ENCODE measurements at places on chromosomes 4 and X.

- no peak overlapping the region for H3K4me3 ChIP-seq
- H3K27ac ChIP-seq = peak overlapping the region; percentile 10
- peaks cover 82% of the 10 kb centered on the region for H3K36me3 ChIP-seq
- H3K27me3 ChIP-seq = no peaks in the 10 kb centered on the region
Observed at GRCh38 chr4:1979477-1980196, 29.1 kb downstream of the NELFA start.

GRCh38 chr4:8195841-8196458, 3.1 kb upstream of the SH3TC1 start:
- no peak overlapping the region for H3K4me3 ChIP-seq
- H3K4me1 ChIP-seq = peaks cover 53% of the 10 kb centered on the region
- no peaks in the 10 kb centered on the region for H3K27me3 ChIP-seq
- no peak for DNase-seq
- peaks cover 5% of the 10 kb centered on the region for H3K36me3 ChIP-seq

GRCh38 chr4:73037057-73037456, 32.5 kb downstream of the COX18 start:
- no peak for DNase-seq
- no peaks in the 10 kb centered on the region for H3K4me1 ChIP-seq
- peaks cover 3% of the 10 kb centered on the region for H3K27me3 ChIP-seq
- no peak overlapping the region for H3K27ac ChIP-seq
- no peak overlapping the region for H3K4me3 ChIP-seq

GRCh38 chrX:38848671-38849455, 47.6 kb downstream of the MID1IP1 start:
- H3K4me1 ChIP-seq = peaks cover 5% of the 10 kb centered on the region
- no peaks in the 10 kb centered on the region for H3K36me3 ChIP-seq
- no peak overlapping the region for H3K4me3 ChIP-seq
- no peaks in the 10 kb centered on the region for H3K27me3 ChIP-seq
- no peak overlapping the region for H3K27ac ChIP-seq

GRCh38 chr4:108168160-108168670, 517 bp downstream of the LEF1 start:
- peak overlapping the region; percentile 85 for H3K4me3 ChIP-seq
- H3K36me3 ChIP-seq = no peaks in the 10 kb centered on the region
- no peak overlapping the region for H3K27ac ChIP-seq

Measured in activated B cell treated with CpG ODN at 0.5 μM for 24 hours (primary cell).